ENCODE measurements at places on chromosomes 1 and 21.

- DNase-seq = no peak
These were observed 633.7 kb upstream of the USP24 start for GRCh38 chr1:55848906-55849305.

- DNase-seq = peak; percentile 75
These were observed 877 bp downstream of the IRF2BP2 start for GRCh38 chr1:234608911-234609690.

GRCh38 chr21:35135481-35135880, 86.4 kb upstream of the RUNX1 start:
- no peak for DNase-seq

- DNase-seq = no peak
These were observed 121.7 kb upstream of the PRDX6 start for GRCh38 chr1:173355281-173356031.

GRCh38 chr1:110235834-110236682, 25.9 kb downstream of the KCNC4 start:
- DNase-seq = peak; percentile 96
